ENCODE measurements at places on chromosomes 5 and 9.

DNA sequence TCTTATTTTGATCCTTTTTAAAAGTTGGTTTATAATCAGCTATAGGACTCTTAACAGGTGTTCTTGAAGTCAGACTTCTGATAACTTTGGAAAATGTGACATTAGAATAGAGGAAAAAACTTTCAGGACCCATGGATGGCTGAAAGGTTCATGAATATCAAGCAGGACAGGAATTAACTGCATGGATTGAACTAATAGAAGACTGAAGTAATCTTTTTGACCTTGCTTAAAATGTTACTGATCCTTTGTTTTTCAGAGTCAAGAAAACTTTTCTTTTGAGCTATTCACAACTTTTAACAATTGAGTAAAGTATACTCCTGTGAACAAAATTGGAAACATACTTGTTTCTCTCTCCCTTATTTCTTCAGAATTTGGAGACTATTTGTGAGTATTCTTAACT is 79.2 kb downstream of the PLK2 start:
- DNase-seq, result no peak

- DNase-seq, result no peak
Measured at GRCh38 chr5:134889335-134889734, 15.2 kb downstream of the TXNDC15 start.

DNA sequence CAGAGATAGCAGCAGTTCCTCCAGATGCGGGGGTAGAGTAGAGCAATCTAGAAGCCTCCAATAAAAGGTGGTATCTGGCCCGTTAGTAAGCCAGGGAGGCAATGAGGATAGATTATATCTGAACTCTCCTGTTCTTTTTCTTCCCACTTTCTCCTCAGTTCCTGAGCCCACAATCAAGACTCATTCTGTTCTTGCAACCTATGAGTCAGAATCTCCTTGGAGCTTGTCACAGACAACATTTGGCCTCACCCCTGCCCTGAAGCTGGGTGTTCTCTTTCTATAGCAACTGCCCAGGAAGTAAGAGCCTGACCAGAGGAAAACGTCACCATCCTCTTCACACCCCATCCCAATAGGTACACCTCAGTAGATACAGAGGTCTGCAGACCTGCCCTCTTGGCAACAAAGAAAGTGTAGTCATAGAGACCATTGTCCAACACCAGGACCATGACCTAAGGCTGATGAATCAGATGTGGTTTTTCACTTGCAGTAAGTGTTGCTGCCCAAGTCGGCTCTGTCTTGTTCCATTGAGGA is 76.3 kb upstream of the PCA3 start:
- no peak for DNase-seq

DNA sequence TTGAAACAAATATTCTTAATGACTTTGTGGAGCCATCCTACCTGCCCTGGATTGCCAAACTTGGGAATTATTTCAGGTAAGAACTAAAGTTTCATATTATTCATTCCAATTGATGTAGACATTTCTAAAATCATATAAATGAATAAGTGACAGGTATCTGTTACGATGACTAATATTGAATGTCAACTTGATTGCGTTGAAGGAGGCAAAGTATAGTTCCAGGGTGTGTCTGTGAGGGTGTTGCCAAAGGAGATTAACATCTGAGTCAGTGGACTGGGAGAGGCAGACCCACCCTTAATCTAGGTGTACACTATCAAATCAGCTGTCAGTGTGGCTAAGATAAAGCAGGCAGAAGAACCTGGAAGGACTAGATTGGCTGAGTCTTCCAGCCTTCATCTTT is 1688.4 kb upstream of the CDH9 start:
- no peak for DNase-seq

DNA sequence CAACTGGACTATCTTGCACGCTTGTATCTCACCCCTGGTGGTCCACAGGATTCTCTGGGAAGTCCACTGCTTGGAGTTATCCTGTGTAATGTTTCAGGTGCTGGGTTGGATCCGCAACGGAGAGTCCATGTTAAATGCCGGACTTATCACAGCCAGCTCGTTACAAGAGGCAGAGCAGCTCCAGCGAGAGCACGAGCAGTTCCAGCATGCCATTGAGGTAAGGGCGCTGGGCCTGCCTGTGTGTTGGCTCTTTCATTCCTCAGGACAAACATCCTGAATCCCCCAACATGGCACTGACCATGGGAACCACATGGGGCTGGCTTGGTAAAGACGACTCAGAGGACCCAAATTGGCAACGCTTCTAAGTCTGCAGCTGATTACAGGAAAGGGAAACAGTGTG is 214.8 kb upstream of the OTULINL start:
- no peak for DNase-seq

DNA sequence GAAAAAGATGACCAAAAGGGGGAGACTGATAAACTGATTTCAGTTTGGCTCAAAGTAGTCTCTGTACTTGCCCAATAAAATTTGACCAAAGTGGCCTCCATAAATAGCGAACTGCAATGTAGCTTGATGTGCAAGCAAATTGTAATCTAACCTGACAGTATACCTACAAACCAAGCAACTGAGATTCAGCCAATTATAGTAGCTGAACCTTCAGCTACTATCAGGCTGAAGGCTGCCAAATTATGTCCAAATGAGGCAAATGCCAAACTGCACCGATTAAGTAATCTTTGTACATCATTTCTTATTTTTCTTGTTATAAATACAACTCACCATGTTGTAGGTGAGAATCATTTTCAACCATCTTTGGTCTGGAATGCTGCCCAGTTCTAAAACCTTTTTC is 390.6 kb downstream of the CDH9 start:
- no peak for DNase-seq
